Activated naive CD4-positive, alpha-beta T cell (primary cell): ENCODE measurements at places on chromosomes 1 and 21.

DNA sequence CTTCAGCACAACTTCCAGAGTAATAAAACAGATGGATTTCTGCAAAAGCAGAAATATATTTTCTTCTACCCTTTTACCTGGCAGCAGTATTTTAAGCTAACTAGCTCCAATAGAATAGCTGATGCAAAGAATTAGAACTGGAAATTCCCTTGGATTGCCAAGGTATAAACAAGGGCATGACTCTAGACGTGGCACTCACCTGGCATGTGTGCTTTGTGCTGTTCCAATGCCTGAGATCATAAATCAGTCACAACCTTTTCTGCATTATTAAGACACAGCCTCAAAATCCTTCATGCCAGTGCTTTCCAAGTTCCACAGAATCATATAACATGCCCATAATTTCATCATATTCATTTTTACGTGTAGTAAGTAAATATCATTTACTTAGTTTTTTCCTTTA is 1048.7 kb downstream of the ADGRL2 start:
- no peak for DNase-seq

DNA sequence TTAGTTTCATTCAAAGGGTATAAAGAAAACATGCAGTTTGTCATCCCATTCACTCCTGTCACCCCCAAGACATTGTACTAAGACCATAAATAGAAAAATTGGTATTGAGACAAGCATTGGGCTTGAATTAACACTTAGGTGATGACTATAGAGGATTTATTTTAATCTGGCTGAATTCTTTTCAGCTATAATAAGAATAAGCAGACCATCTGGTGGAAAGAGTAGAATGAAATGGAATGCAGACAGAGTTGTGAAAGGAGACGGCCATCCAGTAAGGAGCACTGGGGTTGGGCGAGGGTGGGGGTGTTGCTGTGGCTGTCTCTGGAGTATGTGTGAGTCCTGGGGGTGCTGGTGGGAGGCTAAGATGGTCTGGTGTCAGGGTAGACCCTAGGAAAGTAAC is 125.0 kb upstream of the IVNS1ABP start:
- DNase-seq = no peak

- no peak for DNase-seq
Measured at GRCh38 chr1:8858888-8859706, 19.4 kb downstream of the ENO1 start.

- DNase-seq = no peak
Measured at GRCh38 chr1:200252531-200252930, 157.3 kb downstream of the ZNF281 start.

GRCh38 chr21:39669976-39670661 is 57.4 kb downstream of the B3GALT5 start:
- no peak for DNase-seq

DNA sequence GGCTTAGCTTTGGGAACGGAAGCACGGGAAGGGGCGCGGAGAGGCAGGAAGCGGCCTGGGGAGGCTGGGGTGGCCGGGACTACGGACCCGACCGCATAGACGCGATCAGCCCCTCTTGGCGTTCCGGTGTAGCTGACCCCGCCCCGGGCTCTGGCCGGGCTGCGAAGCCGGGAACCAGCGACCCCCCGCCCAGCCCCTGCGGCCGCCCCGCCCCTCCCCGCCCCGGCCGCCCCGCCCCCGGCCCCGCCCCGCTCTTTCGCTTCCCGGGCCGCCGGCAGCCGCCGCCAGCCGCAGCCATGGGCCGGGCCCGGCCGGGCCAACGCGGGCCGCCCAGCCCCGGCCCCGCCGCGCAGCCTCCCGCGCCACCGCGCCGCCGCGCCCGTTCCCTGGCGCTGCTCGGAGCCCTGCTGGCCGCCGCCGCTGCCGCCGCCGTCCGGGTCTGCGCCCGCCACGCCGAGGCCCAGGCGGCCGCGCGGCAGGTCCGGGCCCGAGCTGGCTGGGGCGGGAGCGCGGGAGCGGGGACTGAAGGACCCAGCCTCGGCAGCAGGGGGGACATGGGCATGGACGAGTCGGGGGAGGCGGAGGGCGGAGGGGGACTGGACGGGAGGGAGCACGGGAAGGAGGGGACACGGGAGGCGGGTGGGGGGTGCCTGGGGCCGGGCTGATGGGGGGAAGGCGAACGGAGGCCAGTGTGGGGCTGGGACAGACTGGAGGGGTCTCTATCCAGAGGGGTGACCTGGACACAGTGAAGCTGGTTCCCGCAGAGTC is at the start of gene SELENON:
Gene SELENON (plus strand): TSS at position 259 of the 768 bp plus-strand sequence. CDS start 38 bp downstream, at position 297.
- no peak for DNase-seq

DNA sequence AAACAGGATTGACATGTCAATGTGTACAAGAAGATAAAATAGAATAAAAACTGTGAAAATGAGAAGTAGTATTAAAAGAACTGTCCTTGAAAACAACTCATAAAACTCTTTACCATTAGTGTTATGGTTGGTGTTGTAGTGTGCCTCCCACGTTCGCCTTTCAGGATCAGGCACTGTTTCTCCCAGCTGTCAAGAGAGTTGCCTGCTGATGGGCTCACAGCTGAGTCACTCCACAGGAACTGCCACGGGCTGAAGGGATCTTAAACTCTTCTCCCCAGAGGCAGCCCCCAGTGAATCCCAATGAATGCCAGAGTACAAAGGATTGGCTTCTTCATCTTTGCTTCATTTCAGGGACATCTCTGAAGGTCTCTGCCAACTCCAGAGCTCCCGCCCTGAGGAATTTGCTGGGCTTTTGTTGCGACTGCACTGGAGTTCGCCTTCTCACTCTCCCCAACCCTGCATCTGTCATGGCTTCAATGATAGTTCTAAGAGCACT is 119.6 kb downstream of the ADGRL2 start:
- DNase-seq = no peak

DNA sequence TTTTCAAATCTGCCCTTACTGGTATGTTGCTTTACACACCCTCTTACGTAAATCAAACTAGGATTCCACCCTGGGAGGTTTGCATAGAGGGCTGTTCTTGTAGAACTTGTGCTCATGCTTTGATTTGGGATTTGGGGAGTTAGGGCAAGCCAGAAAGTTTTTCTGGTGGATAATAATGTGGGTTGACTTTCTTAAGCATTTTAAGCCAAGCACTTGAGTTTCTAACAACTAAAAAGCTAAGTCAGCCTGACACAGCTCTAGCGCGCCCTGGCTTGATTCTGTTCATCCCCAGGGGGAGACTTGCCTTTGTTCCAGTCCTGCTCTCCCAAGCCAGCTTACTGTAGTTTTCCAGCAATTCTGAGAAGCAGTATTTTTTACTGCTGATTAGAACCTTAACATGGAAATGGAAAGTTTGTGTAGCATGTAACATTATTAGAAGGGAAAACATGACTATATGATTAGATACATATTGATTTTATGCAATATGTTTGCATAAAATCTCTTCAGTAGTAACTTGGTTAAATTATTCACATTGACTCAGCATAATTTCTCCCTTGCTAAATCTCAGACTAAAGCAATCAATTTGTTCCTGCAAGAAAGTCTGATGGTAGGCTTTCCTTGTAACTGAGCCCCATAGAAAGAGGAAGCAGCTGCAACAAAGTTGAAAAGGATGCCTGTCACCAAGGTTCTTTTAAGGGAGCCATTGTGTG is 11.0 kb upstream of the PGD start:
- DNase-seq = no peak

DNA sequence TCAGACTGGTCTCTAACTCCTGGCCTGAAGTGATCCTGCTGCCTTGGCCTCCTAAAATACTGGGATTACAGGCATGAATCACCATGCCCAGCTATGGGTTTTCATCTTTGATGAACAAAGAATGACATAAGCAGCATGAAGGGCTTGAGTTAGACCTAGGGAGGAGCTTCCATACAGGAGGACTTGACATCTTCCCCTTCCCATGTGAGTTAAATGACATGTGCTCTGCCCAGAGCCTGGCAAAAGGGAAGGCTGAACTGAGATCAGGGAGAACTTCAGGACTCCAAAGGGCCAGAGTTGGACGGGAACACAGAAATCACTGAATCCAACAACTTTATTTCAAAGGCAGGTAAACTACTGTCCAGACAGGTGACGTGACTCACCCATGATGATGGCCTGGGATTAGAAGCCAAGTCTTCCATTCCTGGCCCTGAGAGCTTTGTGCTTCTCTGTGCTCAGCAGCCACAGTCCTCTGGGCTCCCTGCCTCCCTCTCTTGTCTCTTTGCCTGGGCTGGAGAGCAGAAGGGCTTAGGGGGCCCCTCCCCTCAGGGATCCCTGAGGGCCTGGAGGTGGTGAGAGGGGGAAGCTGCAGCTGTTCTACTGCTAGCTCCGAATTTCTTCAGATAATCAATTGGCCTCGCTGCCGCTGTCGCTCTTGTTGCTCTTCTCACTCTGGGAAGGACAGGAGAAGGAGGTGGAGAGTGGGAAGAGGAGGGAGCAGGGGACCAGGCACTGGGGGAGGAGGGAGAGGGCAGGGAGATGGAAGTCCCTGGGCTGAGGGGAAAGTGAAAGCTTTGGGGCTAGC is 7.6 kb downstream of the NHLH1 start:
- DNase-seq = no peak

DNA sequence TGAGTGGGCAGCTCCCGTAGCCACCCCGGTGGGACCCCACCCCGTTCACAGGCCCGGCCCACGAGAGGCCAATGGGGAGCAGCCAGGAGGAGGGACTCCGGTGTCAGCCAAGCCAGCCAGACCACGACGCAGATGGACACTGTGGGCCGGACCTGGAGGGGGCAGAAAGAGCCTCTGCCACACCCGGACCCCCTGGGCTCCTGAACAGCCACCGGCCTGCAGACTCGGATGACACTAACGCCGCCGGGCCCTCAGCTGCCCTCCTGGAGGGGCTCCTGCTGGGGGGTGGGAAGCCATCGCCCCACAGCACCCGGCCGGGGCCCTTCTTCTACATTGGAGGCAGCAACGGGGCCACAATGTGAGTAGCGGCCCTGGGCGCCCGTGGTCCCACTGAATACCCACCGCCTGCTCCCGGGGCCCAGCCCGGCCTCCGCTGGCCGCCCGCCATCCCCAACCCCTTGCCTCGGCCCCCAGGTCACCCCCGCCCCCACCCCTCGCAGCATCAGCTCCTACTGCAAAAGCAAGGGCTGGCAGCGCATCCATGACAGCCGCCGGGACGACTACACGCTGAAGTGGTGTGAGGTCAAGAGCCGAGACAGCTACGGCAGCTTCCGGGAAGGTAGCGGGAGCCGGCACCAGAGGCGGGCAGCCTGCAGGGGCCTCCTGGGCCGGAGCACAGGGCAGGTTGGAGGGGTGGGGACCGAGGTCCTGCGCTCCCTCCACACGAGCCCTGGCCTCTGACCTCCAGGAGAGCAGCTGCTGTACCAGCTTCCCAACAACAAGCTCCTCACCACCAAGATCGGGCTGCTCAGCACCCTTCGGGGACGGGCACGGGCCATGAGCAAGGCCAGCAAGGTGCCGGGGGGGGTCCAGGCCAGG is 6.5 kb downstream of the TTLL10 start:
- DNase-seq = no peak

- no peak for DNase-seq
Measured at GRCh38 chr1:185727726-185728125, 6.5 kb upstream of the HMCN1 start.

- DNase-seq = no peak
Measured at GRCh38 chr1:239301251-239301650, 85.1 kb upstream of the CHRM3 start.

GRCh38 chr1:35932158-35932636 is 1.3 kb downstream of the AGO3 start:
- no peak for DNase-seq

- DNase-seq = no peak
Measured at GRCh38 chr1:22105611-22106207, 37.2 kb downstream of the WNT4 start.

- no peak for DNase-seq
Measured at GRCh38 chr1:96682056-96682455, 39.5 kb upstream of the PTBP2 start.

- no peak for DNase-seq
Measured at GRCh38 chr1:10208537-10208936, 1.8 kb upstream of the KIF1B start.

DNA sequence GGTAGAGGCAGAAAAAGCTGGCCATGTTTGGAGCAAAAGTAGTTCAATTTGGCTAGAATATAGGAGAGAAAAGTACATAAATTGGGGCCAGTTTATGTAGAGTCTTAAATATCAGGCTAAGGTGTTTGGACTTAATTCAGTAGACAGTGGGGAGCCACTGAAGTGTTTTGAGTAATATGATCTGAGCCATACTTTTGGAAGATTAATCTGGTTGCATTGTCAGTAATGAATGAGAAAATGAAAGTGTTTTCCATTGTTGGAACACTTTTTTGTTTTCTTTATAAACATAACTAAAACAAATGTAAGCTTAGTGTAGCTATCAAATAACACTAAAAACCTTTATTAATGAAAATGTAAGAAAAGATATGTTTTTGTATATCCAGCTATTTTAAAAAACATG is 42.1 kb downstream of the POU2F1 start:
- no peak for DNase-seq

GRCh38 chr1:47478090-47478489 is 40.2 kb downstream of the FOXD2 start:
- no peak for DNase-seq

DNA sequence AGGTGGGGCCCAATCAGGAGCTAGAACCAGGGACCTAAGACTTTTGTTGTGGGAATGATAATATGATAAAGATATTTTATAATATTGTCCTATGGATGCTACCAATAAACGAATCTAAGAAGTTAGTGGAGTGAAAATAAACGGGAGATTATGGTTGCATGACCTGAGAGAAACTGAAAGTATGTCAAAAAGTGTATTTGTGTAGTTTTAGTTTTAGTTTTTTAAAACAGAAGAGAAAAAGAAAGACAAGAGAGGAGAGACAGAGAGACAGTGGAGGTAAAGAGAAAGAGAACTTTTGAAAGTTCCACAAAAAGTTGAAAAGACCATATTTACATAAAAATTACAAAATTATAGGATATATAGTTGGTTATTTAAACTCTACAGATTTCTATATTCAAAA is 64.1 kb upstream of the TMPRSS15 start:
- DNase-seq = no peak

GRCh38 chr1:55749975-55750627 is 534.9 kb upstream of the USP24 start:
- no peak for DNase-seq

DNA sequence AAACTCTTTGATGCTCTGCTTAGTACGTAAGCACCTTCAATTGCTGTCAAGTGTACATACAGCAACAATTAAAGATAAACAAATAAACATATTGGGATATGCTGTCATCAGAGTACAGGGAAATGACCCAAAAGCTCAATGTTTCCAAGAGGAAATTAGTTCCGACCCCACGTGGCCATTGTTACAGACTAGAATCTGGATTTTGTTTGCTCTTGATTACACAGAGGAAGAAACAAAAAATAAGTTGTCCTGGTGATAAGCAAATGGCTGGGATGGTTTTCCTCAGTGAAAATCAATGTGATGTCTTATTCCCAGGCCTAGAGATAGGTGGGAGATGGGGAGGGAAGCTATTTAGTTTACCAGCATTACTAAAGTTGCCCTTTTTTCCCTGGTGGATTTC is 113.0 kb upstream of the UBE2U start:
- no peak for DNase-seq

GRCh38 chr1:19824036-19824435 is 9.0 kb upstream of the RNF186 start:
- no peak for DNase-seq

DNA sequence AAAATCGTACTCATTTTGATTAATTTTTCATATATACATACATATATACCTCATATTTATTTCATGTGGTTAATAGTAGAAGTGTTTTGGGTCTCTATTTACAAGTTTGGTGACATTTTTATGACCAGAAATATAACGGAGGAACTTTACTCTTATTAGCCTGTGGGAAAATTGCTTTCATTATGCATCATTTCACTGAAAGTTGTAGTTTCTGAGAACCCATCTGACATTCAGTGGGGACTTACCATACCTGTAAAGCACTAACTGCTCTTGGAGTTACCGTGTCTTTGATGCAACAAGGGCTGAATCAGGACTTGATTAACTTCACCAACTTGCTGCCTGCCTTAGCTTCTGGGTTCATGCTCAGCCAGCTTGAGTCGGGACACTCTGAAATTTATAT is 49.9 kb upstream of the ITPKB start:
- DNase-seq = no peak
